ENCODE measurements at places on chromosomes 4 and X. TPM values are rescaled to one million over a fixed set of nuclear protein-coding genes. Genes with fewer than 3 reads are reported as not detected.

DNA sequence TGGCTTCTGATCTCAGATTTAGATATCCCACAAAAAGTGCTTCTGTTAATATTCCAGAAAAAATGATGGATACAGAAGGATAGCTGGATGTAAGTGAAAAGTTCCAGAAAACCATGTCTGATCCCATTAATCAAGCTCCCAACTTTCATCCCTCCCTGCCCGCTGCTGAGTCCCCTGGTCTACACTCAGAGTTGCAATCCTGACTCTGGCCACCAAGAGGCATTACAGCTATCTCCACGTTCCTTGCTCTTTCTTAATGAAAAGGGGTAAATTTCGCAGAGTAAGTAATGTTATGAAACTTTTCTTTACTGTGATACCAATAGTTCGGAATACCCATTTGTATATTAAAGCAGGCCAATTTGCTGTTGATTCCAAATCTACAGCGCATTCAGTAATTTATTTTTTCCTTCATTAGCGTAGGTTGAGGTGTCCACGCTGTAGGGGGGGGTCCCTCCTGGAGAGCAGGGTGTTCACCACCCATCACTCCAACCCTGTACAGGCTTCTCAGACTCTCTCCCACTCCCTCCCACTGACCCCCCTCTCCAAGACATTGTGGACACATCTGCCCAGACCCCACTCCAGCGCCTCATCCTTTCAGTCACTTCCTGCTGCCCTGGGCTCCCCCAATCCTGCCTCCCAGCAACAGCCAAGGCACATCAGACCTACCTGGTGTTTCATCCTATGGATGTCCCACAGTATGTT lies 55.1 kb downstream of the RAB40A start:
- no peaks in the 10 kb centered on the region for H3K27me3 ChIP-seq
- H3K27ac ChIP-seq: no peak overlapping the region
- no peaks in the 10 kb centered on the region for H3K36me3 ChIP-seq

- H3K27ac ChIP-seq: no peak overlapping the region
- no peaks in the 10 kb centered on the region for H3K27me3 ChIP-seq
- no peak overlapping the region for H3K4me3 ChIP-seq
- no peak for DNase-seq
- H3K4me1 ChIP-seq: no peaks in the 10 kb centered on the region
- no peaks in the 10 kb centered on the region for H3K36me3 ChIP-seq
These were observed 452.7 kb upstream of the HS3ST1 start for GRCh38 chr4:11881364-11881763.

DNA sequence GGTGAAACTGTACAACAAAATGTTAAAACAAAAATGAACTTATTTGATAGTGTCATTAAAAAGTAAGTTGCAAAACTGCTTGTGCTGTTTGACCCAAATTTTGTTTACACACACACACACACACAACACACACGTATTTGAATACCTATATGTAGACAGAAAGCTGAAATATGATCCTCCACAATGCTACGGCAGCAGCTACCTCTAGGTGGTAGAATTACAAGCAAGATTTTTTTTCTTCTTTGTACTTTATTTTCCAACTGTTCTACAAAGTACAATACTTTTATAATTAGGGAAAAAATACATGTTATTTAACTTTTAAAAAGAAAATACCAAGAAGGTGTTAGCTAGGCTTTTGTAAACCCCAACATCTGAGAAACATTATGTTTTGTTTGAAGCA lies 1.2 kb downstream of the CYTL1 start:
- H3K27ac ChIP-seq: no peak overlapping the region
- H3K4me1 ChIP-seq: no peaks in the 10 kb centered on the region
- H3K27me3 ChIP-seq: peaks cover 17% of the 10 kb centered on the region
- no peaks in the 10 kb centered on the region for H3K36me3 ChIP-seq
- DNase-seq: no peak
- no peak overlapping the region for H3K4me3 ChIP-seq

DNA sequence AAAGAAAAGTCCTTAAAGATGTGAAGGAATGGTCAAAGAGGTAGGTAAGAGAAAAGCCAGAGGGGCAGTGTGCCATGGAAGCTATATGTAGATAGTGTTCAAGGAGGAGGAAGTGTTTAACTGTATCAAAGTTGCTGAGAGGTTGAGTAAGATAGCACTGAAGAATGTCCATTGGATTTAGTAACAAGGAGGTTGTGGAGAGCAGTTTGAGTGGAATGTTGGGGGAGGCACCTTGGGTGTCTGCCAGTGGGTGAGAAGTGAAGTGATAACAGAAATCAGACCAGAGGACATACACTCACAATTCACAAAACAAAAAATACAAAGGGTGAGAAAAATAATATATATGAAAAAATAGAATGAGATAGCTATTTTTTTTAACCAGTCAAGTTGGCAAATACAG lies 121.3 kb upstream of the AMOT start:
- DNase-seq: no peak
- H3K36me3 ChIP-seq: no peaks in the 10 kb centered on the region

DNA sequence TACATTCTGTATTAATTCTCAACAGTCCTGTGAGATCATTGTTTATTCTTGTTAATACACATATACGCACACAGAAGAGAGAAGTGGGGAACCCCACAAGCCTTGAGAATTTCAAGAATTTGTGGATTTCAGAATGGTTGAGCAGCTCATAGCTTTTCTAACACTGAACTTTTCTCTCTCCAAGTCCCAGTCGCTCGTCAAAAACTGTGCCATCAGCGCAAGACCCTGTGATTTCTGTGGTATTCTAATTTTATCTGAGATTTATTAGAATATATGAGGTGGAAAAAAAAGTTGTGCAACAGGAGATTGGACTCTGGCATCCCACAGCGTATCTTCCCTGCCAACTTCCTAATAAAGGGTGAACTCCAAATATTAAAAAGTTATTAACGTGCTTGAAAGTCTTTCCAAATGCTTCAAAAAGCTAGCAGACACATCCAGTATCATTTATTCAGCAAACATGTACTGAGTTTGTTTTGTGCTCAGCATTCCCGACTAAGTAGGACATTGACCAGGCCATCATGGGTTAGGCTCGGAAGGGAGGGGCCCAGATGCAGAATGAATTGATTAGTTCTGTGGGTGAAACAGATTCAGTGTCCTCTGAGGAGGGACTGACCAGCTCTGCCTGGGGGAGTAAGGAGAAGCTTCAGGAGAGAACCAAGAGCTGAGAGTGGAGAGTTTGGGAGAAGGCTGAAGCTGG lies 165.6 kb downstream of the CBR4 start:
- no peak overlapping the region for H3K4me3 ChIP-seq
- H3K36me3 ChIP-seq: no peaks in the 10 kb centered on the region
- peak overlapping the region; percentile 93 for H3K27ac ChIP-seq
- H3K4me1 ChIP-seq: peaks cover 85% of the 10 kb centered on the region
- DNase-seq: no peak

DNA sequence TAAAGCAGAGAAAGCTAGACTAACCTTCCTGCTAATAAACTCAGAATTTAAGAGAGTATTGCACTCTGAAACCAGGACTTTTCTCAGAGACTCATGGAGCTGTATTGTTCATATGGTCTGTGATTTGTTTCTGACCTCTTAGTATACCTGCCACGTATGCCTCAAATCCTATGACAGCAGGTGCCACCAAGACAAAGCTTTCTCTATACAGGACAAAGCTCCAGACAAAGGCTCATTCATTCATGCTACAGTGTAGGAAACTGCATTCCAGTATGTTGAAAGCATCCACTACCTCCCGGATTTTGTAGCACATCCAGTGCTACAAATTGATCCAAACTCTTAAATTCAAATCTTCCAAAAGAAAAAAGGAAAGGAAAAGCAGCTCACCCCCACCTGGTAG lies 178.3 kb downstream of the CHIC2 start:
- no peak overlapping the region for H3K4me3 ChIP-seq
- H3K27ac ChIP-seq: no peak overlapping the region
- no peaks in the 10 kb centered on the region for H3K27me3 ChIP-seq
- DNase-seq: no peak

- no peak for DNase-seq
- no peak overlapping the region for H3K27ac ChIP-seq
- no peaks in the 10 kb centered on the region for H3K27me3 ChIP-seq
- H3K36me3 ChIP-seq: no peaks in the 10 kb centered on the region
- H3K4me3 ChIP-seq: no peak overlapping the region
These were observed 14.0 kb downstream of the BEND2 start for GRCh38 chrX:18206657-18207056.

Gene DUX4
- total RNA-seq: not detected

Gene PCGF3
- total RNA-seq: 56.5 TPM

Gene FAM156B
- total RNA-seq: 24.7 TPM
